GM03348 (cell line): ENCODE measurements at places on chromosomes 1 and 21.
A peak's percentile ranks its signal among the peaks of the same experiment; 100 is the strongest.

DNA sequence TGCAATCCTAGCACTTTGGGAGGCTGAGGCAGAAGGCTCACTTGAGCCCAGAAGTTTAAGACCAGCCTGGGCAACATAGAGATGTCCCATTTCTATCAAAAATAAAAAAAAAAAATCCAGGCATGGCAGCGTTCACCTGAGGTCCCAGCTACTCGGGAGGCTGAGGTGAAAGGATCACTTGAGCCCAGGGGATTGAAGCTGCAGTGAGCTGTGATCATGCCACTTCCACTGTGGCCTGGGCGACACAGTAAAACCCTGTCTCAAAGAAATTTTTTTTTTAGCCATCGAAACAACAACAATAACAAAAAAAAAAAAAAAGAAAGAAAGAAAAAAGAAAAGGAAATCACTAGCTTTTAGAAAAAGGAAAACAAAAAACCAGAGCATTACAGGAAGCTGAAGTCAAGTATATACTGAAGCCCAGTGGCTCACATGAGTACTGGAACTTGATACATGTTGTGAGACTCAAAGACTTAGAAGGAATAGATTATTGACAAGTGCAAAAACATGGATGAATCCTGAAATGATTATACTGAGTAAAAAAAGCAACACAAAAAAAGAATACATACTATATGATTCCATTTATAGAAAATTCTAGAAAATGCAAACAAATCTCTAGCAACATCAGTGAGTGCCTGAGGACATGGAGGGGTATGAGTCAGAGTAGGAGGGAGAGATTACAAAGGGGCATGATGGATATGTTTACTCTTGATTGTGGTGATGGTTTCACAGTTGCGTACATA lies 6.1 kb upstream of the RABGAP1L start:
- DNase-seq, result no peak

DNA sequence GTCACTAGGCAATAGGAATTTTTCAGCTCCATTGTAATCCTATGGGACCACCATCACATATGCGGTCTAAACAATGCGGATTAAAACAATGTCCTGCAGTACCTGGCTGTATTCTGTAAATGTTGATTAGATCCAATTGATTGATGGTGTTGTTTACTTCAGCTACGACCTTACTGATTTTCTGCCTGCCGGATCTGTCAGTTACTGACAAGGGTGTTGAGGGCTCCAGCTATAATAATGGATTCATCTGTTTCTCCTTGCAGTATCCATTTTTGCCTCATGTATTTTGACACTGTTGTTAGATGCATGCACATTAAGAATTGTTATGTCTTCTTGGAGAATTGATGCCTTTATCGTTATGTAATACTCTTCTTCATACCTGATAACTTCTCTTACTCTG lies 39.0 kb downstream of the RAP1A start:
- no peak for DNase-seq

DNA sequence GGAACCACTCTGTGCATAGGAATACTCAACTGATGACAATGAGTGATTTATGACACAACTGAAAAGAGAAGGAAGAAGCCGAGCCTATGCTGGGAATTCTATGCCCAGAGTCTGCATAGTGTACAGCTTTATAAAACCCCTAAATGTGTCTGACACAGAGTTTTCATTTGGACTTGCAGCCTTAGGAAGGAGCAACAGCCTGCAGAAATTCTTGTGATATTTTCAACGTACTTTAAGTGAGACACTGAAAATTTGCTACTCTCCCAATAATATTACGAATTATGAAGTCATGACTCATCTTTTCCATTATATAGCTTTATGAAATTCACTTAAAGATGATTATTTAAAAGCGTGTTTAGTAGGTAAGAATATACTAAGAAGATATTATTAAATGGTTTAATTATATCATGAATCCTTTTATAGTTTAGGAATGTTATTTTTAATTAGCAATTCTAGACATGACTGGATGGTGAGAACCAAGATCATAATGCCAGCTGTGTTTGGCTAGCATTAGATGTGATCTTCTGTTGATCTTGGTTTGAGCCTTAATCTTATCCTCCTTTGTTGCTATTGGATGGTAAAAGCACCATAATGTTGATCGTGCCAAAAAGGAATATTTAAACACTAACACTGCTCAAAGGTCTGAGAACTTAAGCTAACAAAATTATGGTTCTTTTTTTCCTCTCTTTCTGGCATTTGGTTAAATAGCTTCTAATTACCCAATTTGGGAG lies 785.1 kb upstream of the ADGRL4 start:
- no peak for DNase-seq

DNA sequence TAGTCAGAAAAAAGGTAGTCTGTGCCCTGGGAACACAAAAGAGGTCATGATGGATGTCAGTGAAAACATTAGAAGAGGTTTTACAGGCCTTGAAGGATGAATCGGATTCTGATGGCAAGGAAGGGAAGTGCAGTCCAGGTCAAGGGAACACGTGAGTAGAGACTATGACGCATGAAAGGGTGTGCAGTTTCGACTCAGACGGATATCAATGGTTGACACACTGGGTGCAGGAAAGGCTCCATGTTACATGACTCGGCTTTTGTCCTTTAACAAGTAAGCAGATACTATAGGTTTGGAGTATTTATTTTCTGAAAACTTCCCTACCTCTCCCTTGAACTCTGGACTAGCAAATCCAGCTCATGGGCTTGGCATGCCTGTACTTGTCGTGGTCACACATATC lies 55.3 kb downstream of the SEC16B start:
- no peak for DNase-seq

- DNase-seq, result no peak
Observed at GRCh38 chr1:81307786-81308185, 492.9 kb upstream of the ADGRL2 start.

GRCh38 chr1:57046462-57046861 lies 80.6 kb upstream of the C8B start:
- no peak for DNase-seq

- no peak for DNase-seq
Observed at GRCh38 chr1:94816030-94816429, 4.1 kb upstream of the SLC44A3 start.

DNA sequence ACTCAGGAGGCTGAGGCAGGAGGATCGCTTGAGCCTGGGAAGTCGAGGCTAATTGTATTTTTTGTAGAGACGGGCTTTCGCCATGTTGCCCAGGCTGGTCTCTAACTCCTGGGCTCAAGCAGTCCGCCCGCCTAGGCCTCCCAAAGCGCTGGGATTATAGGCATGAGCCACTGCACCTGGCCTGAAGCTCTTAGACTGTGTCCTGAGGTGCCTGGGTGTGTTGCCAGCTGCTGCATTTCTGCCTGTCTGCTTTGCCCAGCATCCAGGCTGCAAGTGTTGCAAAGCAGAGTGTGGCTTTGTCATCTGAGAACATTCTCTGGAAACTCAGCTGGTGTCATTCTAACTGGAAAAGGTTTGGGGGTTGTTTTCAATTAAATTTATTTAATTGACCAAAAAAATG lies 105.0 kb downstream of the HUNK start:
- no peak for DNase-seq

DNA sequence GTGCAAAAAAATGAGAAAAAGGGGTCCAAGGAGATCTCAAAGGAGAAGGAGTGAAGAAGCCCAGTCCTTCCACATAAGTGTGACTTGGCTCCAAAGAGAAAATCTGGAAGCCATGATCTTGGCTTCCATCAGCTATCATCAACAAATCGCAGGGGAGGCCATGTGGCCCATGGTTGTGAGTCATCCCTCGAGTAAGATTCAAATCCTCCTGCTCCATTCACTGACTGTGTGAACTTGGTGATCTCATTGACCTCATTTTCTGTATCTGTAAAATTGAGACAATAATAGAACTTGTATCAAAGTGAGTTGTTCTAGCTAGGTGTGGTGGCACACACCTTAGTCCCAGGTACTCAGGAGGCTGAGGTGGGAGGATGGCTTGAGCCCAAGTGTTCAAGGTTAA lies 79.1 kb upstream of the OLIG2 start:
- DNase-seq, result no peak

- DNase-seq, result no peak
Observed at GRCh38 chr1:1528301-1529267, 11.8 kb downstream of the TMEM240 start.

DNA sequence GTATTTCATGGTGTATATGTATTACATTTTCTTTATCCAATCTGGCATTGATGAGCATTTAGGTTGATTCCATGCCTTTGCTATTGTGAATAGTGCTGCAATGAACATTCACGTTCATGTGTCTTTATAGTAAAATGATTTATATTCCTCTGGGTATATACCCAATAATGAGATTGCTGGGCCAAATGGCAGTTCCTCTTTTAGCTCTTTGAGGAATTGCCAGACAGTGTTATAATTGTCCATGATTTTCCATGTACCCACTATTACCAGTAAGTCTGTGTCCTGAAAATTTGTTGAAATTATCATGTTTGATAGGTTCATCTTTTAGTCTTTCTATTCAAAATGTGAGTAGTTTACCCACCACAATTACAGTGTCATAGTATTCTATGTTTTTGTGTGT lies 34.4 kb downstream of the SLC9C2 start:
- DNase-seq, result no peak

DNA sequence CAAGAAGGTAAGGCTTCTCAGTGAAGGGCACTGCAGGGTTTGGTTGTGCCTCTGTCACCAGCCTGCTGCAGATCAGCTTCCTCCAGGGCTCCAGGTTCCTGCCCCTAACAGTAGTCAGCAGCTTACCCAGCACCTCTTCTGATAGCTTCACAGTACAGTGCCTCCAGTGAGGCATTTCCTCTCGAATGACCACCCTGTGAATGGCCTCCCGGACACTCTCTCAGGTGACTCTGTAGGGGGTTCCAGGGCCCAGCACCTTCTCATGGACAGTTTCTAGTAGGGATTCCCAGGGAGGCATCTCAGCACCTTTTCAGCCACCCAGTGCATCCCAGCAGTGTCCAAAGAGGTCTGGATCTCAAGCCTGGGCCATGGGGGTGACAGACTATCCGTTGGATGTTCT lies 28.4 kb downstream of the USP48 start:
- DNase-seq, result no peak

- no peak for DNase-seq
Observed at GRCh38 chr1:53582211-53583020, 123.2 kb downstream of the DMRTB1 start.

- no peak for DNase-seq
Observed at GRCh38 chr1:17842686-17843085, 87.6 kb downstream of the ACTL8 start.

- DNase-seq, result no peak
Observed at GRCh38 chr1:231200388-231201031, 38.7 kb downstream of the TRIM67 start.

GRCh38 chr1:85058311-85058710 lies 10.0 kb upstream of the MCOLN3 start:
- no peak for DNase-seq

GRCh38 chr1:197521118-197521739 lies 253.2 kb downstream of the CRB1 start:
- DNase-seq, result peak; percentile 43

DNA sequence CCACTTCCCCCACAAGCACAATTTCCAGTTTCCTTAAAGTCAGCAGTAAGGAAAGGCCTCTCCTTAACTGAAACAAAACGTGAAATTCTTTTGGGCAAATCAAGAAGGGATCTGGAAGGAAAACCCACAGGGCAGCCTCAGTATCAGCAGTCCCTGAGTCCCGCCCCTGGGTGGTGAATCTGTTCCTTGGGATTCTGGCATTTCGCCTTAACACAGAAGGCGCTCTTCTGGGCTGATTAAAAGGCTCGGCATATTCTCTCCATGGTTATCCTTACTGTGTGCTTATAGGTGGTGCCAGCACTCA lies 12.2 kb upstream of the RAB4A start:
- DNase-seq, result peak; percentile 18

- DNase-seq, result peak; percentile 74
Observed at GRCh38 chr1:25519624-25520023, 23.8 kb upstream of the LDLRAP1 start.

DNA sequence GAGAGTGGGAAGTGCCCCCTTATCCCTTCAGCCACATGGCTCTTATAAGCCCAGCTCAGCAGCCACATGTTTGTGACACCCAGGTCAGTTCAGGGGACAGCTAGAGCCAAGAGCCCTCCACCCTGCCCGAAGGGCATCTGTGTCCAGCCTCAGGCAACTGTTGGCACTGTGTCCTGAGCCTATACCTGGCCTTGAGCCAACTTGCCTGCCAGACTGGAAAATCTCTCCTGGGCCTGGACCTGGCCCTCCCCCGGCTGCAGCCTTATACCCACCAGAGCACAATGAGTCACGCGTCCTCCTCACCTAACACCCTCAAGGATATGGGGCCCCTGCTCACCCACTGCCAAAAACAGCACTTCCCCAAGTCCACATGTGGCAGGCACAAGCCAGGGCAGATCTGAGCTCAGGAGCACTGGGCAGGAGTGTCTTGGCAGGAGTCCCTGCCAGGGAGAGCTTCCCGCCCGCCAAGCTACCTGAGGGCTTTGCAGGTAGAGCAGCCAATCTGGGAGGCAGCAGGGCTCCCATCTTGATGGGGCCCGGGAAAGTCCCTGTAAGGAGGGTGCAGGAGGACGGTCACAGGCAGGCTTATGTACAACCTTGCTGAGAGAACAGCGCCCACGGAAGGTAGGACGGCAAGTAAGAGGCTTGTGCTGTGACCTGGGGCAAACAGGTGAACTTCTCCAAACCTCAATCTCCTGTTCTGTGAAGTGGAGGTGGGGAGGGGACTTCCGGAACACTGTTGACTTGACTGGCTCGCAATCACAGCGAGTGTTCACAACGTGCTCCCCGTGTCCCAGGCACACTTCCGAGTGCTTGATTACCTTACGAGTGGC lies 19.8 kb upstream of the HSPG2 start:
- DNase-seq, result no peak

- DNase-seq, result no peak
Observed at GRCh38 chr1:41788427-41788826, 130.3 kb downstream of the HIVEP3 start.

DNA sequence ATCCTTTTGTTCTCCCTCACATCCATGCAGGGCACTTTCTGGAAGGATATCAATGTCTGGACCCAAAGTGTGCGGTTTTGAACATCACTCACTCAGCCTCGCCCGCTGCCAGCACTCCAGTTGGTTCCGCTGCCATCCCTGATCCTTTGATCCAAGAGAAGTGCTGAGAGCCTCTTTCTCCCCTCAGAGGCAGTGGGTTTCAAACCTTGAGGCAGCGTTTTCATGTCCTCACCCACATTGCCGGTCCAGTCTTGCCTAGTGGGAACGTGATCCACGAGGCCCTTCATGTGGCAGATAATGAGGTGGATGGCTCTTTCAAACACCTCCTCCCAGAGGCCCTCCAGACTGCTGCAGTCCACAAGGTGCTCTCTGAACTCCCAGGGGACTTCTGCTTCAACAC lies 122.2 kb downstream of the ACTL8 start:
- DNase-seq, result no peak

- no peak for DNase-seq
Observed at GRCh38 chr1:222750651-222751050, 13.6 kb downstream of the FAM177B start.

GRCh38 chr1:106780806-106781569 lies 275.5 kb upstream of the PRMT6 start:
- DNase-seq, result no peak
